Activated CD4-positive, alpha-beta T cell treated with anti-CD3 and anti-CD28 coated beads for 1 hour (primary cell): ENCODE measurements at places on chromosomes 2 and 18.

- no peak for DNase-seq
Measured at GRCh38 chr2:11624893-11625292, 45.1 kb downstream of the NTSR2 start.

GRCh38 chr18:79942786-79943607 lies 8.5 kb downstream of the SLC66A2 start:
- no peak for DNase-seq

DNA sequence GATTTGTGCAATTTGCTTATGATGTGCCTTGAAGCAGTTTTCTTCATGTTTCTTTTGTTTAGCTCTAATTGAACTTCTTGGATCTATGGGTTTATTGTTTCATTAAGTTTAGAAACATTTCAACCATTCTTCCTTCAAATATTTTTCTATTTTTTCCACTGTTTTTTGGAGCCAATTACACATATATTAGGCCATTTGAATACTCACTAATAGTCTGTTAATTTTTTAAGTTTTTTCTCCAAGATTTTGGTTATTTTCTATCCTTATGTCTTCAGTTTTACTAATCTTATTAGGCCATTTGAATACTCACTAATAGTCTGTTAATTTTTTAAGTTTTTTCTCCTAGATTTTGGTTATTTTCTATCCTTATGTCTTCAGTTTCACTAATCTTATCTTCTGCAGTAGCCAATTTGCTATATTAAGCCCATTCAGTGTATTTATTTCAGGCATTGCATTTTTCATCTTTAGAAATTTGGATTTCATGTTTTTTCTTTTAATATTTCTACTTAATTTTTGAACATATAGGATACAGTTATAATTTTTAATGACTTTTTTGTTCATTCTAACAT lies 9.5 kb upstream of the TMEM87B start:
- DNase-seq: no peak

GRCh38 chr2:217717646-217718045 lies 285.1 kb downstream of the TNS1 start:
- no peak for DNase-seq

DNA sequence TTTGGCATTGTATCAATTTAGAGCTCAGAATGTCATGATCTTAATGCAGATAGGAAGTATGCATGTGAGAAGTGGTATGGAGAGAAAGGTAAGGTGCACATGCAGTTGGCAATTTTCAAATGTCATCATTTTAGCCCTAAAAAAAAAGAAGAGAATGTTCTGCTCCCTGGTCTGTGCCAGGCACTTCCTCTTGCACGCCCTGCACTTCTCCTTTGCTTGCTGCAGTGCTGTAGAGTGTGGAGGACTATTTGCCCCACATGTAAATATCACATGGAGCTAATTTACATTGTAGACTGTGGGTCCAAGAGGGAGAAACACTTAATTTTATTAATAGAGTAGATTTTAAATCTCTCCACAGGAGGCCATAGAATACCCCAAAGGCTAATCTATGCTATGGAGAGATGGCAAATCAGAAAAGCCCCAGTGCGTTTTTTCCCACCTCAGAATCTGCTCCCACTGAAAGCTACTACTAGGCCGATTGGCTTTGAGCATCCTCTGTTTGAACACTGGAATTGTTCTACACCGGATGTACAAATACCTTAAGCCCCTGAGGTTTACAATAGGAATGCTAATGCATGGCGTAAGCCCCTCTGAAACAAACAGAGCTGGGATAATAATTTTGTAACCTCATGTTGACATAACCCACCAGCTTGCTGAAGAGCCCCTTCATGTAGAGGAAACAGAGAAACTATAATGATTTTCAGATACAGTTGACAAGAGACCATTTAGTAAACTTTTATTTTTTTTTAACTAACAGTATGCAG lies 137.2 kb upstream of the KLHL14 start:
- DNase-seq: no peak

DNA sequence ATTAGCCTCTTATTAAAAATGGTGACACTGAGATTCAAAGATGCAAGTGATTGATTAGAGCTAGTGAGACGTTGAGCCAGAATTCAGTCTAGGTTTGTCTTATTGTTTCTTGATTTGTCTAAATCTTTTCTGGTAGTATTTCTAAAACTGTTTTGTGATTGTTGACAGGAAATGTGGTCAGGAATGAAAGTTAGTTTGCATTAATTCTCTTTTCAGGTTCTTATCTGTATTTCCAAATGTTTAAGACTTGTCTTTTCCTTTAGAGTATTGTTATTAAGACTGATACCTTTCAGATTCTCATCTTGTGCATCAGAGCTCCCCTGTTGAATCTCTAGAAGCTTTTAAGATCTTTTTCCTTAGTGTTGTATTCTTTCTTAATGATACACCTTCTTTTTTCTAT lies 89.3 kb downstream of the MBD5 start:
- no peak for DNase-seq

DNA sequence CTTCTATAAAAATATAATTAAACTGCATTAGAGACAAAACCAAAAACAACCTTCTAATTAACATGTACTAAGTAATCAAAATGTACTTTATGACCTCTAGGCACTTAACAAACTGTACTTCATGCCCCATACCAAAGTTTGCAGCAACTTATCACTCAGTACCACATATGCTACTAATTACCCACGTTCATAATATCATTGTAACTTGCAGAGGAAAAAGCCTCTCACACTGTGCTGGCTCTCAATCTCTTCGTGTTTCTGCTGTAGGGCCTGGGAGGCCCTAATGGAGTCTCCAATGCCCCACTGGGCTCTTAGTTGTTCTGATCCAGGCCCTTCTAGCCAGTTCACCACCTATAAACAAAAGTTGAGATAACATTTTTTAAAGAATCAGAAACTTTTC lies 82.1 kb upstream of the CCDC141 start:
- DNase-seq: no peak

- DNase-seq: no peak
Measured at GRCh38 chr2:108998911-108999310, 9.9 kb upstream of the EDAR start.

DNA sequence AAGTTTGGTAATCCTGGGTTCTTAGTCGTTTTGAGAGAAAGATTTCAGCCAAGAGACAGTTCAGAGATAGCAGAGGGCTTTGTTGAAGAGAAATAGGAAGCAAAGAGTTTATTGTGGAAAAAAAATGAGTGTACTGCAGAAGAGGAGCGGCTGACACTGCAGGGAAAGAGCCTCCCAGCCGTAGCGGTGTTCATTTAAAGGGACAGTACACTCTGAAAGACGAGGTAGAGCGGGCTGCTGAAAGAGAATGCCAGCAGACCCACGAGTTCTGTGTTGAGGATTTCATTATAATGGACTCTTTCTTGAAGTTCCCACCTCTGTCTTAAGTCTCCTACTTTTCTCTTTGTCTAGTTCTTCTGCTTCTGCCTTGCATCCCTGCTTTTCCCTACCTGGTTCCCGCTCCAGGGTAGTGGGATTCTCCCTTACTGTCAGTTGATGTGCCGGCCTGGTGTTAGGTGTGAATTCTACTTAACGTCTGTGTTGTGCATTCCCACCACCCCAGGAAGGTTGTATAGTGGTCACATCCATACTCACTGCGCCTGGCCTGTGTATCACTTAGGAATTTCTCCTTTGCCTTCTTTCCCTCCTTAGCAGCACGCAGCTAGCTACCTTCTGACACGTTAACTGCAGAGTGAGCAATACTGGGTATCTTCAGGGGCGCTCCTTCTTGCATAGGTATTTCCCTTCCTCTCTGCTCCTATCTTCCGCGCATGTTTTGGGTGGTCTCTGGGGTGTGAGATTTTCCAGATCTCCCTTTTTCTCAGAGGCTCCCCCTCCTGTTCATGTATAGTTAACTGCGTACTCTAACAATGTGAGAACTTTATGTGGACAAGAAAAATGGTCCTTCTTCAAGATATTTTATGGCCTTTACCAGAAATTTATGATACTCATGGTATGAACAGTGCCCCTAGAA lies 164.5 kb downstream of the PTH2R start:
- no peak for DNase-seq
